Type B pancreatic cell (in vitro differentiated cells): ENCODE measurements at places on chromosomes 16 and 17. TPM values are rescaled to one million over a fixed set of nuclear protein-coding genes. Genes with fewer than 3 reads are reported as not detected.

DNA sequence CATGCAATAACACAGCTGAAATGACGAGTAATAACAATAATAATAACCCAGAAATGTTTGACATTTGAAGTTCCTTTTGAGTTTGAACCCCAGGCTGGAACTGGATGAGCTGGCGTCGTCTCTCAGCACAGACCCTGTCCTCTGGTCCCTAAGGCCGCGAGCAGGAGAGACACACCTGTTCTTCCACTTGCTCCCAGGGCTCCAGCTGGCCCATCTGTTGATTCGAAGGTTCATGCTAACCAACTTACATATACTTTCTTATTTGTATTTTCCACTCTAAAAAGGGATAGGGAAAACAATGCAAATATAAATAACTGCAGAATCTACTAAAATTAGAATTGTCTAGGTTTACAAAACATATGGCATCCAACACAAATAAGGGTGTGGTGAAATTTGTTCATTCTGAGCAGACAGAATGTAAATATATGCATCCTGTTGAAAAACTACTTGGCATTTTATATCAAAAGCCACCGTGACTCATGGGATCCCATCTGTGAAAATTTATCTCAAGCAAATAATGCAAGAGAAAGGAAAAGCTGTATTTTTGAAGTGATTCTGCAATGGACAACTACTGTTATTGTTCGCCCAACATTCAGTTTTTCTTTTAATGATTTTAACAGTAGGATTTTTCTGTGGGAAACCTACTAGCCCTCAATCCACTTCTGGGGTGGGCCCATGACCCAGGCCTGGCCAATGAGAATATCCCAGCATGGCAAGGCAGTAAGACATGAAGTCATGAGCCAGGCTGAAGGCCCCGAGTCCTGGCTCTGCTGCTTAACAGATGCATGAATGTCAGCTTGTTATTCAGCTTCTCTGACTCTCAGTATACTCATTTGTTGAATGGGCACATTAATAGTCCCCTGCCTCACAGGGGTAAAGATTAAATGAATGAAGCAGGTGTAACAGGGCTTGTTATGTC lies 13.2 kb upstream of the RGS9 start:
- H3K4me3 ChIP-seq: peak overlapping the region; percentile 88
- H3K4me1 ChIP-seq: peaks cover 5% of the 10 kb centered on the region
- DNase-seq: no peak
- H3K27ac ChIP-seq: peak overlapping the region; percentile 89

GRCh38 chr16:81574168-81574567 lies 129.6 kb downstream of the CMIP start:
- no peaks in the 10 kb centered on the region for H3K27me3 ChIP-seq
- H3K36me3 ChIP-seq: no peaks in the 10 kb centered on the region
- H3K27ac ChIP-seq: no peak overlapping the region
- no peak for DNase-seq

DNA sequence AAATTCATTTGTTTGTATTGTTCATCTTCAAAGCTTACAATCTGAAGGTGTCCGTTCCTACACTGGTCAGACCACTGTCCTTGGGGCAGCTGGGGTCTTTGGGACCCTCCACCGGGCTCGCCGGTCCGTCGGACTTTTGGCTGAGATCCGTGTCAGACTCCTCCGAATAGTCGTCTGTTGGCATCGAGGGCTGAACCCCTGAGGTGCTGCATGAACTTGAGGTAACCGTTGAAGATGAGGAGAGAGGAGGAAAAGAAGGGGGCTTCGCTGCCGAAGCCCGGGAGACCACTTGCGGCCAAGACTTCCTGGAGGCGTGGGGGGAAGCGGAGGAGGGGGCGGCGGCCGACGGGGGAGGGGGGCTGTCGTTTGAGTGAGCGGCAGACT lies 260.8 kb downstream of the ZFHX3 start:
- H3K27ac ChIP-seq: peak overlapping the region; percentile 81
- H3K4me1 ChIP-seq: peaks cover 51% of the 10 kb centered on the region
- H3K36me3 ChIP-seq: peaks cover 44% of the 10 kb centered on the region
- no peak for DNase-seq

The MFSD6L gene
- total RNA-seq: 3.1 and 3.6 TPM in 2 replicates

- H3K36me3 ChIP-seq: peaks cover 24% of the 10 kb centered on the region
- H3K4me3 ChIP-seq: peak overlapping the region; percentile 67
- peak overlapping the region; percentile 86 for H3K27ac ChIP-seq
Measured at GRCh38 chr17:4187076-4187475, 44.1 kb downstream of the CYB5D2 start.

- no peak for DNase-seq
- H3K27me3 ChIP-seq: peaks cover 5% of the 10 kb centered on the region
- no peaks in the 10 kb centered on the region for H3K36me3 ChIP-seq
- no peaks in the 10 kb centered on the region for H3K4me1 ChIP-seq
- no peak overlapping the region for H3K4me3 ChIP-seq
Measured at GRCh38 chr16:67283826-67284555, 4.7 kb downstream of the PLEKHG4 start.

The TMEM186 gene
- total RNA-seq: 14.2 and 18.4 TPM in 2 replicates

The TK1 gene
- total RNA-seq: 34.4 and 41.2 TPM in 2 replicates

DNA sequence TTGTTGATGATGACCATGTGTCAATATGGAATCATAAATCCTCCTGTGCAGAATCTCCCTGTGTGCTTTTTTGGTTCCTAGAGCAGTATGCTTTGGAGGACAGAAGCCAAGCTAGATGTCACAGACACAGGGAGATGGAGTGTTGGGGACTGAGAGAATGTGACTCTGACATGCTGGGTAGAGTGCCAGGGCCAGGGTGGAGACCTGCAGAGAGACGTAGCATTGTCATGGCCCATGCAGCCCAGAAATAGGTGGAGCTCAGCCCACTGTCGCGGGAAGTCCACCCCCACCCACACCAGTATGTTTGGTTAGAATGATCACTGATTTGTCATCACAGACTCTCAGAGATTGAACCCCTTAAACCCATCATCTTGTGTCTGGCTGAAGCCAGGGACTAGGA lies 39.2 kb upstream of the ADCY7 start:
- H3K27ac ChIP-seq: no peak overlapping the region
- no peak overlapping the region for H3K4me3 ChIP-seq
- peaks cover 17% of the 10 kb centered on the region for H3K36me3 ChIP-seq
- DNase-seq: no peak
- H3K27me3 ChIP-seq: no peaks in the 10 kb centered on the region

- H3K4me1 ChIP-seq: peaks cover 3% of the 10 kb centered on the region
- no peaks in the 10 kb centered on the region for H3K27me3 ChIP-seq
- peak overlapping the region; percentile 67 for H3K4me3 ChIP-seq
- no peak overlapping the region for H3K27ac ChIP-seq
- no peak for DNase-seq
Measured at GRCh38 chr16:89242795-89243200, 25.3 kb downstream of the ZNF778 start.

GRCh38 chr17:45702666-45703266 lies 81.4 kb upstream of the CRHR1 start:
- H3K4me1 ChIP-seq: no peaks in the 10 kb centered on the region
- no peak overlapping the region for H3K4me3 ChIP-seq
- peaks cover 73% of the 10 kb centered on the region for H3K27me3 ChIP-seq
- no peak overlapping the region for H3K27ac ChIP-seq

- H3K27ac ChIP-seq: no peak overlapping the region
- H3K36me3 ChIP-seq: no peaks in the 10 kb centered on the region
- peaks cover 5% of the 10 kb centered on the region for H3K4me1 ChIP-seq
- no peaks in the 10 kb centered on the region for H3K27me3 ChIP-seq
Measured at GRCh38 chr17:51091635-51092034, 29.0 kb downstream of the SPAG9 start.

The GRAP gene
- total RNA-seq: 0.22 TPM in 1 of 2 replicates, not detected in the other

- peaks cover 31% of the 10 kb centered on the region for H3K4me1 ChIP-seq
- peaks cover 21% of the 10 kb centered on the region for H3K27me3 ChIP-seq
- peak; percentile 85 for DNase-seq
- H3K27ac ChIP-seq: peak overlapping the region; percentile 99
- H3K4me3 ChIP-seq: peak overlapping the region; percentile 95
- no peaks in the 10 kb centered on the region for H3K36me3 ChIP-seq
Measured at GRCh38 chr17:38702166-38702915, 2.7 kb upstream of the MLLT6 start.

GRCh38 chr17:64387545-64388171 lies 3.0 kb downstream of the PECAM1 start:
- H3K36me3 ChIP-seq: no peaks in the 10 kb centered on the region
- H3K4me1 ChIP-seq: peaks cover 14% of the 10 kb centered on the region
- H3K27ac ChIP-seq: no peak overlapping the region

The SYCE1L gene
- total RNA-seq: 12.4 and 20.0 TPM in 2 replicates

The CIAO3 gene
- 41.4 and 44.5 TPM in 2 replicates for total RNA-seq

DNA sequence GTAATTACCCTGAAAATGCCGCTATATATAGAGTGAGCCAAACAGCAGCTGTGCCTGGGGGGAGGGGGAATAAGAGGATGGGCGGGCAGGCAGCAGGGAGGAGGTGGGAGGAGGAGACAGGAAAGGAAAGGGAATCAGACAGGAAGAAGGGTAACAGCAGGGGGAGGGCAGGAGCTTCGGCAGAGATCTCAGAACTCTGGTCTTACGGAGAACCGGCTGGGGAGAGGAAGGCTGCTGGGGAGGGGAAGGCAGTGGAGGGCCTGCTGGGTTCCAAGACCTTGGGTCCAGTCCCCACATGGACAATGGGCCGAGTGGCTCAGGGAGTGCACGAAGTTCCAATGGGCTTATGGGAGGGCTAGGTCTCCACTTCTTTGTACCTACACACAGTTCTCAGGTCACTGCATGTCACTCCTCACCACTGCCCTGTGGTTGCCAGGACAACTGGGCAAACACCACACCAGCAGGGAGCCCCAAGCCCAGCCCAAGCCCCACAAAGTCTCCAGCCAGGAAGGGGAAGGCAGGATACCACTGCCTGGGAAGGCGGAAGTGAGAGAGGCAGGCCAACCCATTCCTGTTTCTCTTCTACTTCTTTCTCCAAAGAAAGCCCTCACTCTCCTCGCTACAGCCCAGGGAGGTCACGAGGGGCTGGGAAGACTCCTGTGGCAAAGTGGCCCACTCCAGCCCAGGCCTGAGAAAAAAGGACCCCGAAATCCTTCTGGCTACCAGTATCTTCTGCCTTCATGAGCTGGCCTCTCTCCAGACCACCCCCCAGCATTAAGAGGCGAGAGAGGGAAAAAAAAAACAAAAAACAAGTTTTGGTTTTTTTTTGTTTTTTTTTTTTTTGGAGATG lies 25.3 kb downstream of the G6PC3 start:
- H3K4me1 ChIP-seq: peaks cover 12% of the 10 kb centered on the region
- H3K27ac ChIP-seq: peak overlapping the region; percentile 93
- DNase-seq: no peak

DNA sequence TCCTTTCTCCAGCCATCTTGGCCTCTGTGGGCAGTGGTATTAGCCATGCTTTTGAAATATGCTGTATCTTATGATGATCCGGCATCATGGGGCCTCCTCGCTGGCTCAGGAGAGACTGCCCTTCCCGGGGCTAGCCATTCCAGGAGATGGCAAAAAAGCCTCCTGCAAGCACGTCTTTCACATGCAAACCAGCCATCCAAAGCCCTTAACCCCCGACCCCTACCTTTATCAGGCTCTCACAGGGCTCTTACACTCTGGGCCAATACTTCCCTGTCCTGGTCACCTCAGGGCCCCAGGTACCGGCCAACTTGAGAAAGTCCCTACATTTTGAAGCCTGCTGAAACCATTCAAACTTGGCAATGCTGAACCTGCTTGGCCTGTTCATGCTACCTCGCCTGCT lies 36.4 kb downstream of the MYH13 start:
- no peaks in the 10 kb centered on the region for H3K4me1 ChIP-seq
- DNase-seq: no peak
- H3K36me3 ChIP-seq: no peaks in the 10 kb centered on the region
- H3K27me3 ChIP-seq: no peaks in the 10 kb centered on the region
- H3K4me3 ChIP-seq: no peak overlapping the region

- peaks cover 15% of the 10 kb centered on the region for H3K36me3 ChIP-seq
- no peak for DNase-seq
- peaks cover 15% of the 10 kb centered on the region for H3K4me1 ChIP-seq
- H3K27me3 ChIP-seq: peaks cover 5% of the 10 kb centered on the region
- H3K27ac ChIP-seq: peak overlapping the region; percentile 98
Measured at GRCh38 chr16:74667255-74667700, 601 bp upstream of the RFWD3 start.

- peaks cover 10% of the 10 kb centered on the region for H3K4me1 ChIP-seq
- H3K36me3 ChIP-seq: peaks cover 33% of the 10 kb centered on the region
- no peak overlapping the region for H3K27ac ChIP-seq
- DNase-seq: no peak
Measured at GRCh38 chr16:28163699-28164098, 48.1 kb downstream of the XPO6 start.

DNA sequence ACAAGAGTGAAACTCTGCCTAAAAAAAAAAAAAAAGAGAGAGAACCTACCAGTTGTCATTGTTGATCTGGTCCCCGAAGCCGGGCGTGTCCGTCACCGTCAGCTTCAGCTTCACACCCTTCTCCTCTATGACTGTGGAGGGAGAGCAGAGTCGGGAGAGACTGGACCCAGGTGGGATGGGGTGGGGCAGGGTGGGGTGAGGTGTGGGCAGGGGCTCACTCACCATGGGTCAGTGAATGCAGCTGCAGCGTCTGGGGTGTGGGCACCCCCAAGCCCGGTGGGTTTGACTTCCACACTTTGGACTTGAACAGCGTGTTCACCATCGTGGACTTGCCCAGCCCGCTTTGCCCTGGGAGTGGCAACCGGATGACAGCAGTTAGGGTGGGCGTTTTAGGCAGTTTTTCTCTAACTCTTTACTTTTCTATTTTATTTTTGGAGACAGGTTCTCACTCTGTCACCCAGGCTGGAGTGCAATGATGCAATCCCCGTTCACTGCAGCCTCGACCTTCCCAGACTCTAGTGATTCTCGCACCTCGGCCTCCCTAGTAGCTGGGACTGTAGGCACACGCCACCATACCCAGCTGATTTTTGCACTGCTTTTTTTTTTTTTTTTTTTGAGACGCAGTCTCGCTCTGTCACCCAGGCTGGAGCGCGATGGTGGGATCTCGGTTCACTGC lies 2.2 kb downstream of the SEPTIN12 start:
- no peak for DNase-seq
- no peaks in the 10 kb centered on the region for H3K27me3 ChIP-seq
- no peaks in the 10 kb centered on the region for H3K36me3 ChIP-seq
- H3K27ac ChIP-seq: peak overlapping the region; percentile 29
- no peaks in the 10 kb centered on the region for H3K4me1 ChIP-seq

- H3K4me3 ChIP-seq: peak overlapping the region; percentile 95
- no peaks in the 10 kb centered on the region for H3K27me3 ChIP-seq
- peaks cover 28% of the 10 kb centered on the region for H3K4me1 ChIP-seq
- DNase-seq: no peak
Measured at GRCh38 chr16:74605746-74606520, 981 bp downstream of the GLG1 start.
